ENCODE measurements at places on chromosomes 12 and 14. TPM values are rescaled to one million over a fixed set of nuclear protein-coding genes. Genes with fewer than 3 reads are reported as not detected.

PRKAB1 gene
- total RNA-seq = 22.3 TPM

PLEKHD1 gene
- 0.05 TPM for total RNA-seq

MMP19 gene
- 4.7 TPM for total RNA-seq

HOXC11 gene
- not detected for total RNA-seq

GLI1 gene
- total RNA-seq = 5.8 TPM

KRT74 gene
- not detected for total RNA-seq

CDK2 gene
- total RNA-seq = 44.3 TPM

FOXG1 gene
- 0.18 TPM for total RNA-seq

ANKRD33 gene
- total RNA-seq = not detected

LRP10 gene
- total RNA-seq = 157 TPM

MANSC4 gene
- not detected for total RNA-seq

GRCh38 chr12:54132976-54133771 is 55.6 kb downstream of the SMUG1 start:
- DNase-seq = no peak

DNA sequence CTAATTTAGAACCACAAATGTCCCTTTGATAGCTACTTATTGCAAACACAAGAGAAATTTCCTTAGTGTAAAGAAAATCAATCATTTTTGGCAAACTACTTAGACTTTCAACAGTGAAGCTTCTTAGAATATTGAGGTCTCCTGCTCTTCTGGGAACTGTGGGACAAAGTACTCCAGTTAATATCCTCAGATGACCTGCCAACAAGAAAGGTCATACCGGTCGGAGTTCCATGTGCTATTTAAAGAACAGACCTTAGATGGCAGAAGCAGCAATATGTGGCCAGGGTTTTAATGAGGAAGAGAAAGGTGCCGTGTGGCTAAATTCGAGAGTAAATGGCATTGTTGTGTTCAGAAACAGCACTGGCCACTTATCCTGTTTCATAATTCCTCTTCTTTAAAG is 114.7 kb upstream of the AMIGO2 start:
- no peak for DNase-seq

DNA sequence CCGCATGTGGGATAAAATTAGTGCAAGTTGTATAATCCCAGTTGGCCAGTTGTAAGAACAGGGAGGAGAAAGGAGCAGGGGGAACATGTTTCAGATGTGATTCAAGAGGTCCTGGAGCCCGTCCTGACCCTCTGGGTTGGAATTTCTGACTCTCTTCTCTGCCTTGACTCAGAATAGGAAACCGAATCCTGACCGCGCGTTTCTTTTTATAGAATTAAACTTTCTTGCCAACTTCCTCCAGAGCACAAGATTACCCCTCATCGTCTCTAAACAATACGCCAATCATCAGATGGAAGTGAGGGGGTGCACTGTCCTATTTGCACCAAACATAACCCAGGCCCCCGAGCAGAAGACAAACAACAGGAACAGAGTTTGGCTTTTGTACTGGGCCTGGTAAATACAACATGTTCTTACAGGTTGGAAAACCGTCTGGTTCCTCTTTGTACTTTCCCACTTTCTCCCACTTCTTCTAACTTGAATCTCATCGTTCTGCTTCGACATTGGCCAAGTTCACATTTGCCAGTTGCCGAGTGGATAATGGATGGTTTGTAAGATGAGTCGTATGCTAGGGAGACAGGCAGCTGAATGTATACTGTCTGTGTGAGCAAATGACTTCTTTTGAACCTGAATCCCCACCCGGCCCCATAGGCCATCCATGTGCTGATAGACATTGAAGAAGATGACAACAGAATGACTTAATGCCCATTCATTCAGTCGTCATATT is 42.6 kb upstream of the MED13L start:
- peak; percentile 97 for DNase-seq

- DNase-seq = no peak
Observed at GRCh38 chr12:116666305-116666673, 71.6 kb downstream of the SPRING1 start.

- peak; percentile 75 for DNase-seq
Observed at GRCh38 chr12:23949348-23950209, at the start of gene SOX5. SOX5 (minus strand) TSS chr12:23949670; CDS start chr12:23949601, 69 bp downstream.

GRCh38 chr14:37436519-37436918 is 158.5 kb downstream of the FOXA1 start:
- DNase-seq = no peak

- DNase-seq = no peak
Observed at GRCh38 chr12:25784669-25785068, 173.8 kb upstream of the RASSF8 start.

DNA sequence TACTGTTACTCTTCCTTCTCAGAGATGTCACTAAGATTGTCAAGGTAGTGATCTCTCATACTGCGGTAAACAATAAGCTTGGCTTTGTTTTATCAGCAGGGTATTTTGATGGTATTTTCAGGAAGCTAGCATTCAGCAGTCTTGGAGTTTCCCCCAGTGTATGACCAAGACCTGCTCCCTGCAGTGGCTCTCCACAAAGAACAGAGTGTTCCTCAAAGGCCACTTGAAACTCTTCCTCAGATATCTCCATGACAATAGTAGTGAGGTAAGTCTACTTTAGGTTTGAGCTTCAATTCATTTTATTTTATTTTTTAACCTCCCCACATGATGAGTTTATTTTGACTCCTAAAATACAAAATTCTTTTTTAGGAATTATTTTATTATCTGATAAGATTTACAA is 74.0 kb upstream of the G2E3 start:
- no peak for DNase-seq

DNA sequence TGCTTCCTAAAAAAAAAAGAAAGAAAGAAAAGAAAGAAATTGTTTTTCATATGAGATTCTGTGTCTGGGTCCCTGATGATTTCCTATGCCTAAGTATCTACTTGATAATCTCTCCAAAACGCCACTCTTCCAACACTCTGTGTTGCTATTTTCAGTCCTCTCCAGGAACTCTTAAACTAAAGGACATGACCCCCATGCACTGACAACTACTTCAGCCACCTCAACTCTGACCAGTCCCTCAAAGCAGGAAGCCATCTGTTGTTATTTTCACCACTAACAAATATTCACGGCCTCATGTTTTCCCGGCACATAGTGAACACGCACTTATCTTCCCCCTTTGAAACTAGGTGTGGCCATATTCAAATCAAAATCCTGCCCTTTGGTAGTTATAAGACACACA is 259.3 kb downstream of the PPFIA2 start:
- DNase-seq = no peak

GRCh38 chr14:105582639-105583038 is 56.3 kb downstream of the TMEM121 start:
- DNase-seq = no peak

- no peak for DNase-seq
Observed at GRCh38 chr14:62709773-62710172, 335.5 kb downstream of the KCNH5 start.

DNA sequence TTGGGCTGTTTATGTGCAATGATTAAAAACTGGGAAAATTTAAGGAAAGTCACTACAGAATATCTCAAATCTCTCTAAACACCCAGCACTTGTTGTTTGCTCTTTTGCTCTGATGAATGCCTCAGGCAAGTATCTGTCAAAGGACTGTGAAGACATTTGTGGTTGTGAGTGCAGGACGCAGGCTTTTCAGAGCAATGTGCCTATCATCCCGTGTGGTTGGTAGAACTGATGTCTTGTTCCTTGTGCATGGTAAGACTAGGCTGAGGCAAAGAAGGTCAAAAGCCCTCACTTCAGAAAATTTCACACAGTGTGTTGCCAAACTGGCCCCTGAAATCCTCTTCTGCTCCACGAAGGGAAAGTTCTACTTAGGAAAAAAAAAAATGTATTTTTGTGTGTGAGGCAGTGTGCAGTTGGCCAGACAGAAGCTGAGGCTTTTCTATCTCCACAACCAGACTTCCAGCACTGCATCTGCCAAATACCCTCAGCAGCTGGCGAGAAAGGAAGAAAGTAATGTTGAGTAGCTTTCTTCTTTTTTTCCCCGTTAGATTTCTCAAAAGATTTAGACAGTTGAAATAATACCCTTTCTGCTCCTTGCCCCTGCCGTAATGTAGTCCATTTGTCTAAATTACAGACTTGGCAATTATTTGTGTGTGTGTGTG is 1103.1 kb downstream of the VRK1 start:
- no peak for DNase-seq

DNA sequence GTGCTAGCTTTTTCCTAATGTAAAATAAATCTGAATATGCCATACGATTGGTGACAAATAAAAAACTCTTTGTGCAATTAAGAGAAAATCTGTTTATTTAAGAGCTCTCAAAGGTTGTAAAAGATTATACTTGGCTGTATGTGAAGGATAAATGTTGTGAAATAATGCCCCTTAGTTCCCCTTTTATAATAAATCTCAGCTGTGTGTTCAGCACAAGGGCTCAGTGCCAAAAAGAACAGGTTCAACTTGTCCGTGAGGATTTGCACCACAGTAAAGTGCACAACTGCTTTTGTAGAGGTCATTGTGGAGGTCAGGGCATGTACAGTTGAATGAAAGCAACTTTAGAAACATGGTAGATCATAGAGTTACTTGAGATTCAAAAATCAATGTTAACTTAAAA is 118.6 kb downstream of the TRMT5 start:
- no peak for DNase-seq

GRCh38 chr14:61177279-61178225 is 103.6 kb downstream of the TMEM30B start:
- peak; percentile 71 for DNase-seq

- DNase-seq = no peak
Observed at GRCh38 chr14:91295276-91295845, 50.9 kb upstream of the GPR68 start.

DNA sequence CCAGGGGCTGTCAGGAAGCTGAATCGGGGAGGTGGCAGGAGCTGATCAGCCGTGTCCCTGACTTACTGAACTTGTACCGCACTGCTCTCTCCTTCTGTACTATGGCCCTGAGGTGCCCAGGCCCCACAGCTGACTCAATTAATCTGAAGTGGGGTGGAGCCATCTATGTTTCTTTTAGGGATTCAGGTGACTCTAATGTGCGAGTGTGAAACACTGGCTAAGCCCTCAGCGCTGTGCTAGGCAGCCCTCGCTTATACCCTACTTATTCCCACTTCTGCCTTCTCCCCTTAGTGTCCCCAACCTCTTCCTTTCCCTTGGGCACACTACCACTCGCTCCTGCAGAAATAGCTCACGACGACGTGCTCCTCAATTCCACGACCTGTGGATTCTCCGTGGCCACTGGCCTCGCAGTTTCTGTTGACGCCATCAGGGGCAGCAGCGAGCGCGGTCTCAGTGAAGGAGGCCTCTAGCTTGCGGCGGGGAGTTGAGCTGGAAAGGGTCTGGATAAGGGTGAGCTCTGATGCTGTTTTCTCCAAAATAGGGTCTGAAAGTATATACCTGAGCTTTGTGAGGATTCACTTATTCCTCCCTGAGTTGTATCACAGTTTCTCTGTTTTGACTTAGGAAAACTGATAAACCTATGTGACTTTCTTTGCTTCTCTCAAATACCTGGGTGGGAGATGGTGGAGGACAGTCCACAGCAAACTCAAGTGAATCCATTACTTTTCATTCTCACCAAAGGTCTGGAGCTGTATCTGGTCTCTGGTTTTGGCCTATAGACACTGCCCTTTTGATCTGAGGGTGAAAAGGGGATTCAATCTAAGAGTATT is 167.6 kb downstream of the SLC41A2 start:
- no peak for DNase-seq

DNA sequence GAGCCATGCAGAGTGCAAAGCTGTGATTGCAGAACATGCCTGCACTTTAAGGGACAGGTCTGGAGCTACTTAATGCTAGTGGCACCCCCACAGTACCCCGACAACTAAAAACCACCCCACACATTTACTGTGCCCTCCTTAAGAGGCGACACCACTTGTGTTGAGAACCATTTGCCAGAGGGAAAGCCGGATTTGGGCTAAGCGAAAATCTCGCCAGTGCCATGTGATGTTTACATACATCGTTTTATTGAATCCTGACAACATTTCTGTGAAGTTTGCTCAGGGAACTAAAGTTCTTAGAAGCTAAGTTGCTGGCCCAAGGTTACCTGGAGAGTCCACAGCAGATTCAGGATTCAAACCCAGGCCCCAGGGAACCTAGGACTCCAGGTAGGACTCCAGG is 119.0 kb upstream of the FKBP4 start:
- DNase-seq = no peak

- DNase-seq = no peak
Observed at GRCh38 chr14:34219661-34220377, 242.2 kb downstream of the SPTSSA start.

DNA sequence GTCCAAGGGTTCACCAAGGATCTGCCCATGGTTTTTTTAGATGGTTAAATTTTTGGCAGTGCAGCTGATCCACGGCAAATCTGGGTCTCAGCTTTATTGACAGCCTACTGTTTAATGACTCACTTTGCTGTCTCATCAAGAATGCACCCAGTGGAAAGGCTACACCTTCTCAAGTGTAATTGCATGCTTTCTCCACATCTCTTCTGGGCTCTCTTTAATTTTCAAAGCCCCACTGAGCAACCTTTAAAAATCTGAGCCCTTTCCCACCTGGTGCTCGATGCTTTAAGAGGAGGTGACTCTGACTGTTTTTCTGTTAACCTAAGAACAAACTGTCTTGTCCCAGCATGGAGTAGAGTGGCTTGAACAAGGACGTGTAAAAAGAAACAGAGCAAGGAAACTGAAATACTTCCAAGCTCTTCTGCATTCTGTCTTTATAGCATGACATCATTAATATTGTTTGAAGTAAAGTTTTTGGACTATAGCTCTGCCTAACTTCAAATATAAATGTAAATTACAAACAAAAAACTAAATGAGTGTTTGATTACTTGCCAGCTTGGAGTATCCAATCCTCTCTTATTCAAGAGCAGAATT is 214.2 kb upstream of the KRR1 start:
- peak; percentile 71 for DNase-seq

GRCh38 chr12:115264605-115265004 is 580.6 kb upstream of the TBX3 start:
- no peak for DNase-seq

GRCh38 chr14:24699052-24699451 is 65.1 kb upstream of the GZMB start:
- DNase-seq = no peak

DNA sequence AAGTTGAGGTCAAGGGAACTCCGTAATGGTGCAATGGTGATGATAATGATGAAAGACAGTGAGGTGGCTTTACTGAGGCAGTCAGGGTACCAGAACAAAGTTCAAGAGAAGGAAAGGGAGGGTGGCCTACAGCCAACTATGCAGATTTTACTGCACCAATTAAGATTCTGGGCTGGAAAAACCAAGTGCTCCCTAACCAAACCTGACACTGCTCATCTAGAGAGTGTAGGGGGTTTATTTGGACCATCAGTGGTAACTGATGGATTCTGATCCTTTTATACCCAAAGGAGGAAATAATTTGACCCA is 387 bp downstream of the LRRC9 start:
- DNase-seq = no peak

Measured in astrocyte (in vitro differentiated cells and primary cell).